Naive thymus-derived CD4-positive, alpha-beta T cell (primary cell): ENCODE measurements at places on chromosomes 2 and 18. TPM values are rescaled to one million over a fixed set of nuclear protein-coding genes. Genes with fewer than 3 reads are reported as not detected.

GRCh38 chr2:183868707-183869106, 729.6 kb upstream of the ZNF804A start:
- no peak overlapping the region for H3K4me3 ChIP-seq
- no peaks in the 10 kb centered on the region for H3K36me3 ChIP-seq
- no peak overlapping the region for H3K27ac ChIP-seq
- H3K4me1 ChIP-seq: no peaks in the 10 kb centered on the region
- no peak for DNase-seq

Gene MEP1B
- 0.35 TPM for total RNA-seq

Gene SERPINB10
- not detected for total RNA-seq

DNA sequence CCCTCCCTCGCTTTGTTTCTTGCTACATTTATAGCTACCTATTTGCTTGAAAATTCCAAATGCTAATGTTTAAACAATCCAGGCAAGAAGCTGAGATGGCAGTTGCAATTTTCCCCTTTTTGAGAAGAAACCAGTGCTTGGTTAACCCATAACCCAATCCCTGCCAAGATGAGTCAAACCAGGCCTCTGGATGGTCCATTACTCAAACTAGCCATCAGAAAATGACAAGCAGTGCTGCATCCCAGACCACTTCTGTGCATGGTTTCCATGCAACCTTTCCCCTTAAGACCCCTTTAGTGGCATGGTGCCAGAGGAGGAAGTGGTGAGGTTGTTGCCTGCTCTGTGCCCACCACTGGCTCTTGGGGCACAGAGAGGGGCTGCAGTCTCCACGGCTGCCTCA, 131.2 kb upstream of the RMP24 start:
- H3K27me3 ChIP-seq: no peaks in the 10 kb centered on the region
- no peaks in the 10 kb centered on the region for H3K36me3 ChIP-seq
- no peak overlapping the region for H3K27ac ChIP-seq
- no peak for DNase-seq
- no peak overlapping the region for H3K4me3 ChIP-seq

DNA sequence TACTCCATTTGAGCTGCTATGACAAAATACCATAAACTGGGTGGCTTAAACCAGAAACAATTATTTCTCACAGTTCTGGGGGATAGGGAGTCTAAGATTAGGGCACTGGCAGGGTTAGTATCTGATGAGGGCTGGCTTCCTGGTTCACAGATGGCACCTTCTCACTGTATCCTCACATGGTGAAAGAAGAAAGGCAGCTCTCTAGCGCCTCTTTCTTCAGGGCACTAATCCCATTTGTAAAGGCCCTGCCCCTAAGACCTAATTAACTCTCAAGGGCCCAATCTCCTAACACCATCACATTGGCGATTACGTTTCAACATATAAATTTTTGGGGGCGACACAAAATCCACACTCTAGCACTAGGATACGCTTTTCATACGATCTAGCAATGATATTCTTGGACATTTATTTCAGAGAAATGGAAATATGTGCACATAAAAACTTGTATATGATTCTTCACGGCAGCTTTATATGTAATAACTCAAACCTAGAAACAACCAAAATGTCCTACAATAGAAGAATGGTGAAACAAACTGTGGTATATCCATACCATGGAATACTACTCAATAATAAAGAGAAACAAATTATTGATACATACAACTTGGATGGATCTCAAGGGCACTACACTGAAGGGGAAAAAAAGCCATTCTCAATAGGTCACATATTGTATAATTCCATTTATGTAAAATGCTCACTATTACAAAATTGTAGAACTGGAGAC, 111.0 kb downstream of the BCL2L11 start:
- H3K27ac ChIP-seq: no peak overlapping the region
- no peak for DNase-seq
- no peaks in the 10 kb centered on the region for H3K4me1 ChIP-seq
- no peaks in the 10 kb centered on the region for H3K27me3 ChIP-seq

Gene RNF125
- 35.3 and 37.5 TPM in 2 replicates for total RNA-seq

GRCh38 chr2:121810959-121811853, 55.8 kb downstream of the TSN start:
- no peaks in the 10 kb centered on the region for H3K36me3 ChIP-seq
- no peak for DNase-seq
- no peak overlapping the region for H3K27ac ChIP-seq
- no peaks in the 10 kb centered on the region for H3K27me3 ChIP-seq

DNA sequence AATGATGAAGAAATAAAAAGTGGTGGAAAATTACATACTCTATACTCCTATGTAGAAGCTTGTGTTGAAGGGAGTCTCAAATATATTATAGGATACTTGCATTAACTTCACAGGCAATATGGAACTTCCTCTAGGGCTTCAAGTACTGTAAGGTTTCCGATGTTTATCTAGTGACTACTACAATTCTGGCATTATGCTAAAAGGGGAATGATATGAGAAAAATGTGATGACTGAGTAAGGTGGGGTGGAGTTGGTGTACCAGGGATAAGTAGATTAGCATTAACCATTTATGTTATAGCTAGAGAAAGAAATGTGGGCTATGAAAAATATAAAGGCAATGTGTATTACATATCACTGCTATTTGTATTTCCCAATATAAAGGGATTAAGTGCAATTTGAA, 229.5 kb downstream of the DCC start:
- no peaks in the 10 kb centered on the region for H3K27me3 ChIP-seq
- no peak for DNase-seq
- no peak overlapping the region for H3K4me3 ChIP-seq
- no peaks in the 10 kb centered on the region for H3K36me3 ChIP-seq
- no peak overlapping the region for H3K27ac ChIP-seq
- H3K4me1 ChIP-seq: no peaks in the 10 kb centered on the region

GRCh38 chr2:29841386-29842004, 79.9 kb downstream of the ALK start:
- no peak overlapping the region for H3K27ac ChIP-seq
- H3K36me3 ChIP-seq: no peaks in the 10 kb centered on the region
- no peaks in the 10 kb centered on the region for H3K4me1 ChIP-seq
- no peaks in the 10 kb centered on the region for H3K27me3 ChIP-seq
- DNase-seq: no peak
- H3K4me3 ChIP-seq: no peak overlapping the region

DNA sequence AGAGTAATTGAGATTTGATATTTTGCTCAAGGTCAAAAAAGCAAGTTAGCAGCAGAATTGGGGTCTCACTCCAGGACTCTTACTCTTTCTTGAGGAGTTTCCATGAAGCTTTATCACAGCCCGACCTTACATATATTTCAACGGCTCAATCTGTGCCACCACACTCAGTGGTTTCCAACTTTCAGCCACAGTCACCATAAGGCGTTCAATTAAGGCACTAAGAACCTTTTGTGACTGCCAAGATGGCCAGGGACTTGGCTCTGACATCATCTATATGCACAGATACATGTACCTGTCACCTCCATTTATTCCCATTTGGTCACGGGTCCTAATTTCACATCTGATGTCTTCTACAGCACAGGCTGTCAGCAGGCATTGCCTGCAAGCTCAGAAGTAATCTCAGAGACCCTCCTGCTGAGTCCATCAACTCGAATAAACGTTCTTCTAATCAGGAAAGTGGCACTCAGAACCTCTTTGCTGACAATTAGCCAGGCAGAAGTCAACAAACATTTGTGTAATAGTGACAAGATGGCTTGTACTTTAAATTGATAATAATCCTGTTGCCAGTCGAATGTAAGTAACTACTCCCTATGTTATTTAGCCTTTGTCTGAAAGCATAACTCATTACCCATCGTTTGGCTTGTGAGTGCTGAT, 16.1 kb downstream of the DYTN start:
- no peak for DNase-seq
- no peaks in the 10 kb centered on the region for H3K4me1 ChIP-seq
- H3K36me3 ChIP-seq: no peaks in the 10 kb centered on the region
- no peaks in the 10 kb centered on the region for H3K27me3 ChIP-seq
- no peak overlapping the region for H3K27ac ChIP-seq
- no peak overlapping the region for H3K4me3 ChIP-seq

GRCh38 chr2:74844752-74845151, 10.8 kb downstream of the HK2 start:
- no peak for DNase-seq
- no peaks in the 10 kb centered on the region for H3K27me3 ChIP-seq
- peak overlapping the region; percentile 29 for H3K4me3 ChIP-seq
- peaks cover 30% of the 10 kb centered on the region for H3K4me1 ChIP-seq

DNA sequence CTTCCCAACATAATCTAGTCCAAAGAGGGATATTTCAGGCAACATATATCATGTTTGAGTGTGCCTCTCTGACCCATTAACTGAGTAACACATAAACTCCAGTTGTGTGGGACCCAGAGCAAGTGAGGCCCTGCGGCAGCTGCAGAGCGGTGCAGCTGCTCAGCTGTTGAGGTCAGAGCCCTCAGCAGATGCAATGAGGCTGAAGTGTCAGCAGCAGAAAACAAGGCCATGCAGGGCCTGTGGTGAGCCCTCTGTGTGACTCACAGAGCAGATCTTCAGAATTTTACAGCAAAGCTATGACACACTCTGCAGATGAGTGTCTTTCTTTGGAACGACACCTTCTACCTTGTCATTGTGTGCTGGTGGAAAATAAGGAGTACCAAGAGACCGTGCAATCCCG, 168.5 kb downstream of the CBLN2 start:
- H3K36me3 ChIP-seq: no peaks in the 10 kb centered on the region
- no peak for DNase-seq
- H3K4me1 ChIP-seq: no peaks in the 10 kb centered on the region
- no peak overlapping the region for H3K27ac ChIP-seq
- no peaks in the 10 kb centered on the region for H3K27me3 ChIP-seq
- H3K4me3 ChIP-seq: no peak overlapping the region

GRCh38 chr2:79966882-79967281, 337.7 kb downstream of the LRRTM1 start:
- H3K4me3 ChIP-seq: no peak overlapping the region
- H3K27ac ChIP-seq: no peak overlapping the region
- no peaks in the 10 kb centered on the region for H3K27me3 ChIP-seq

DNA sequence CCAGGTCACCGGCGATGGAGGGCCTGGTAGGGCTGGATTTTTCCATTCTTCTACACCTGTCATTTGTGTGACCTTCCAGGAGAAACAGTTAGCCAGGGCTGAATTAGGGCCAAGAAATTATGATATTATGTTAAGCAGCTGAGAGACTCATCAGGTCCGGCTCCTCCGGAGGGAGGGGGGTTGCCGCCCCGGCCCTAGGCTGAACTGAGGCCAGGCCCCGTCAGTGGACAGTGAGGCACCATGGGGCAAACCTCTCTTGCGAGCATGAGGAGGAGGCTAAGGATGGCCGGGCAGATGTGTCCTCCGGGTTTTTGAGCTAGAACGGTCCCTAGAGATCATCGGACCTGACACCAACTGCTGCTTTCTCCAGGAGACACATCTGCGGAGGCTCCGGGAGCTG, 150.1 kb downstream of the SOX11 start:
- no peak for DNase-seq
- H3K27me3 ChIP-seq: no peaks in the 10 kb centered on the region
- H3K4me1 ChIP-seq: no peaks in the 10 kb centered on the region
- H3K27ac ChIP-seq: no peak overlapping the region
- H3K4me3 ChIP-seq: no peak overlapping the region

Gene ZNF396
- 0.11 TPM for total RNA-seq

DNA sequence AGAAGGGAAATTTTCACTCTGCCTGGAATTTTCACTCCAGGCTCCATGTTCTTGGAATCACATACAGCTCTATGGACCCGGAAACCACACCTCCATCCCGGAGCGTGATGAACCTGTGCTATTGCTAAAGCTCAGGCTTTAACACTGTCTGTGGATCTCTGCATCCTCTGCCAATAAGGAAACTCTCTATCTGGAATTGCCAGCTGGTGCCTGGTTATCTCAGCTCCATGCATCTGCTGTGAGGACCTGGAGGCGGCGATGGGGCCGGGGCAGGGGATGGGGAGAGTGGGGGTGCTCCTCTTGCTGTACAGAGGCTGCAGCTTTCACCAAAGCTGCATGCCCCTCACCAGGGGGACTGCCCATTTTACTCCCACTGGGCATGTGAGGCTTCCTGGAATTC, 754.0 kb upstream of the SOX11 start:
- H3K4me3 ChIP-seq: no peak overlapping the region
- DNase-seq: no peak
- no peaks in the 10 kb centered on the region for H3K4me1 ChIP-seq
- H3K27ac ChIP-seq: no peak overlapping the region
- no peaks in the 10 kb centered on the region for H3K36me3 ChIP-seq

GRCh38 chr2:113762377-113763118, 6.1 kb upstream of the SLC35F5 start:
- peaks cover 2% of the 10 kb centered on the region for H3K4me1 ChIP-seq
- no peak overlapping the region for H3K4me3 ChIP-seq
- H3K27ac ChIP-seq: no peak overlapping the region
- no peaks in the 10 kb centered on the region for H3K27me3 ChIP-seq
- H3K36me3 ChIP-seq: no peaks in the 10 kb centered on the region

Gene NT5DC4
- total RNA-seq: 0.56 TPM

DNA sequence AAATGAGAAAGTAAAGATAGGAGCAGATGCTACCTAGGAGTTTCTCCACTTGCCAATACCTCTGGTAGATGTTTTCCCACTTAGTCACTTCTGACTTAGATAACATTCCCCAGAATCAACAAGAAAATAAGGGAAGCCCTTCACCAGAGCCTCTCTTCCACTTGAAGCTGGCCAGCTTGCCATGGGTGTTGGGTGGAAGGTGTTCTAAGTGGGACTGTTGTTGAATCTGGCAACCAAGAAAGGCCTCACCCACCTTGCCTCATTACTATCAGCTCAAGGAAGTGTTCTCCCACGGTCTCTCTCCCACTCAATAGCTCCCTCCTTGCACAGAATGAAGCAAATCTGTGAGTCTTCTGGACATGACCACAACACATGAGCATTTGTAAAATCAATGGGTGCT, 100.4 kb upstream of the REG3A start:
- H3K4me1 ChIP-seq: no peaks in the 10 kb centered on the region
- H3K36me3 ChIP-seq: no peaks in the 10 kb centered on the region
- no peak for DNase-seq
- no peak overlapping the region for H3K27ac ChIP-seq
- no peaks in the 10 kb centered on the region for H3K27me3 ChIP-seq

Gene C2orf80
- total RNA-seq: not detected
